ENCODE measurements at places on chromosomes 3 and 15. TPM values are rescaled to one million over a fixed set of nuclear protein-coding genes. Genes with fewer than 3 reads are reported as not detected.

Gene PTH1R
- 5.2 TPM for total RNA-seq

Gene SPRED1
- 31.7 TPM for total RNA-seq

Gene DPPA2
- 0.48 TPM for total RNA-seq

DNA sequence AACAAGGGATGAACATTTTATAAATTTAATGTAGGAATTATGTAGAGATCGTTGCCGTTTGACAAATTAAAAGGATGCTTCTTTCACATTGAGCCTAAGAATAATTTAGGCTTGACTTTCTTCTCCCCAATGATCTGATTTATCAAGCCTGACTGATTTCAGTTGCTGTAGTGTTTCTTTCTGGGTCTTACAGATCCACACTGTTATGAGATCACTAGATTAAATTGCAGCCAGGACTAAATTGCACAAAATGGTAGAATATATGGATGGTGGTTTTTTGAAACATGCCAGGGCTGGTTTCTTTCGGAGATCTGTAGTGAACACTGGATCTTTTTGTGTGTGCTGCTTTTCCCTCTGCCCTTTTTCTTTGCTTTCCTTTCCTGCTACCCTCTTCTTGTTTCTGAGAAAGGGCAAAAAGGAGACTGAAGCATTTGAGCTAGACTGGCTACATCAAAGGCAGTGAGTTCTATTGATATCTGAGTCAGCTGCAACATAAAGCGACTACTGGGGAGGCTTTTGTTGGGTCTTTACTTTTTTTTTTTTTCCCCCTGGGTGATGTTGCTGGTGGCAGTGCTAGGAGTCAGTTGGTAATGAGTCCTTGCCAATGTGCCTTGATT, 83.0 kb downstream of the AKAP13 start:
- DNase-seq = no peak

- no peak for DNase-seq
Measured at GRCh38 chr3:129628169-129628522, 21.7 kb upstream of the PLXND1 start.

- no peak for DNase-seq
Measured at GRCh38 chr15:46671336-46671735, 1036.5 kb downstream of the SQOR start.

DNA sequence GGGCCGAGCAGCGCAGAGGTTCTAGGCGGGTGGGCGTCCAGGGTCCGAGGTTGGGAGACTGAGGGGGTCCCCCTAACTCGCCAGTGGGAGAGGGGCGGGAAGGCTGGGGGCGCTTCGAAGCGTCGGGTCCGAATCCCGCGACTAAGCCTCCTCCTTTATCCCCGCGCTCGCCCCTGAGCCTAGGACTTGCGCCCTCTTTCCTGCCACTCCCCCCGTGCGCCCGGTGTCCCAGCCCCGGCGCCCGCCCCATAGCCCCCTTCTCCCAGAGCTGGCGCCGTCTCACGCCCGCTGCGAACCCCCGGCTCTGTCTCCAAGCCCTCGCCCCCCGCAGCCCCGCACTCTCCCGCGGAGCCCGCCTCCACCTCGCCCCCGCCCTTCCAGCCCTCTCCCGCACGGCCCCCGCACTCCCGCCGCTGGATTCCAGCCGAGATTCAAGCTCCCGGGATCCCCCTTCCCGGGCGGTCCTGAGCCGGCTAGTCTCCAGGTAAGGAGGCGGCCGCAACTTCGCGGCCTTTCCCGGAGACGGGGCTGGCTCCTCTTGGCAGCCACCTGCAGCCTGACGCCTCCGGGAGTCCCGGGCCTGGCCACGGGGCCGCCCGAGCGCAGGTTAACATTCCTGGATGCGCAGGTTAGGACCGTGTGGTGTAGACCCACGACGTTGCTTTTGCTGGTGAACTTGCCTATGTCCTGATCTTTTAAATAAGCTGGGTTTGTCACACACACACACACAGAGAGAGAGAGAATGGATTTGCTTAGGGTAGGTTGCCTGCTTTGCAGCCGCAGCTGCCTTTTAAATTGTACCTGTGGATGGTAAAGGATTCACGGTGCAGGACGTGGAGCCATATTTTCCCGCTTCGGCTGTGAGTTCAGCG, 563 bp downstream of the PXYLP1 start:
- DNase-seq = no peak

Gene DET1
- total RNA-seq = 3.7 TPM

Data from astrocyte (in vitro differentiated cells and primary cell).